Ureter (tissue), 1 donor: ENCODE measurements at places on chromosomes 13 and 19.
A peak's percentile ranks its signal among the peaks of the same experiment; 100 is the strongest.

DNA sequence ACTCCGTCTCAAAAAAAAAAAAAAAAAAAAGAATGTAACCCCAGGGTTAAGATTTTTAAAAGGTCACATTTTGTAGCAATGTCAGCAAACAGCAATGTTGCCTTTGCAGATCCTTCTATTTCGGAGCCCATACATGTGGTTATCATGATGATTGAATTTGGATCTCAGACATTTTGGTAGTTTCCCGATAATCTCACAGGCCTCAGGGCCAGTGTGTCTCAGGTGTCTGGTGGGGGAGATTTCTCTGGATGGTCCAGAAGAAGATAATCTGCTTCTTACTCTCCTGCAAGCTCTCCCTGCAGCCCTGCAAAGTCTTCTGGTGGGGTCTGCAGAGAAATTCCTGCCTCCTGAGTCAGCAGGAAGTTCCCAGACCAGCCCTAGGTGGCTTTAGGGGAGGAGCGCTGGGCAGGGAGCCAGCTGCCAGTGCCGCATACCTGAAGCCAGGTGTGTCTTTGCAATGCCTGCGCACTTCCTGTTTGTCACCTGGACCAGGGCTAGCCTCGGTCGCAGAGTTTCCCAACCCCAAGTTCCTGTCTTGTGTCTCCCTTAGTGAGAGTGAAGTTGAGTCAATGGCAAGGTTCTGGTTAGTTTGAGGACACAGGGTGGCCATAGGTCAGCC is 1.4 kb downstream of the SH2D3A start:
- DNase-seq = peak; percentile 92

DNA sequence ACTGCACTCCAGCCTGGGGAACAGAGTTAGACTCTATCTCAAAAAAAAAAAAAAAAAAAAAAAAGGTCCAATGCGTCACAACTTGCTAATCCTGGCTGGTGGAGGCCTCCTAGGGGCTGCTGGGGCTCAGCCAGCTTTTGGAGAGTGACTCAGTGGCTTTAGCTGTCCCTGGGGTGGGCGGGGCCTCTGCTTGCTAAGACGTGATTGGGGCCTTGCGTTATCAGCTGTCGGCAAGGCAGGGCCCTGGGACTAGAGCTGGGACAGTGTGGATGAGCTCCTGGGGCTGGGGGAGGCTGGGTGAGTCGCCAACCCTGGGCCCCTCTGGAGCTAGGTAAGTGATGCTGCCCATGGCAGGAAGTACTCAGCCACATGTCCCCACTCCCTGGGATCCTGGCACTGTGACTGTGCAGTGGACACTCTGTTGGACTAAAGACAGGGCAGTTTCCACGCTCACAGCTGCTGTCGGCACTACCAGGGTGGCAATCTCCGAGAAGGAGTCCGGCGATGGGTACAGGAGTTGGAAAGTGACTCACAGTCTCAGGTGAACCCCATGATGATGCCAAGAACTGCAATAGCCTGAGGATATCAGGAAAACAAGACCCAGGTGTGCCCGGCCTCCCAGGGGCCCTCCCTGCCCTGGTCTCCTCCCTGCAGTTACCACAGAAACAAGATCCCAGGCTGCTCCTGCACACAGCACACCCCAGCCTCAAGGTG is 32.2 kb downstream of the F2RL3 start:
- DNase-seq = no peak

- DNase-seq = no peak
Measured at GRCh38 chr19:2392366-2392765, 32.3 kb downstream of the TMPRSS9 start.

GRCh38 chr13:31278869-31279268 is 79.1 kb downstream of the B3GLCT start:
- DNase-seq = no peak

DNA sequence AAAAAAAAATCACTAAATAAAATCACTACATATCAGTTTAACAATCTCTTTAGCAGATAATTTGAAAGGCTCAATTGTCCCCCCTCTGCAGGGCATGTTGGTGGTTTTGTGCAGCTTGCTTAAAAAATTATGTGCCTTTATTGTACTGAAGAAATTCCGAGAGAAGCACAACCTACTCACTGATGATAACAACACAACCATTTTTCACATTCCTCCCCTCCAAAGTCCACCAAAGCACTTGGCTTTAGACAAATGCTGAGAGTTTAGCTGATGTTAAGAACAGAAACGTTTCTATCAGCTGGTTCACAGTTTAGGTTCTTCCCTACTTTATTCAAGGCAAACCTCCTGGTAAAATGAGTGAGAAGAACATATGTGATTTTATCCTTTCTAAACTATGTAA is 923 bp downstream of the DOCK9 start:
- DNase-seq = no peak

- no peak for DNase-seq
Measured at GRCh38 chr19:46849610-46850009, 1.0 kb downstream of the AP2S1 start.

GRCh38 chr13:31214435-31214834 is 14.7 kb downstream of the B3GLCT start:
- DNase-seq = no peak

DNA sequence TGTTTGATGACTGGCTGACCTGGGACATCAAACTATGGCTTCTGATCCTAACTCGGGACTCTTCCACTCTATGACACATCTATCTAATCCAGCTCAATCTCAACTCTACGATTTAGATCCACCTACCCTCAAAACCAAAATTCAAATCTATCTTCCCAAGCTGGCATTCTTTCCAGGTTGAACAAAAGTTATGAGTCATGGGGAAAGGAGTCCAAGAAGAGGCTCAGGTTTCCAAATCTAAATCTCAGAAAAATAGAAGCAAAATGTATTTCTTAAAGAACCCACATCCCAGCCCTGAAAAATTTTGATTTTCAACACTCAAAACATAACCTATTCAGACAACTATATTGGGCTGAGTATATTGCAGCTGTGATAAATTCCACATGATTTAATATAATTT is 143.9 kb upstream of the IPO5 start:
- DNase-seq = no peak

- no peak for DNase-seq
Measured at GRCh38 chr19:33238481-33239149, 13.0 kb upstream of the SLC7A10 start.

- no peak for DNase-seq
Measured at GRCh38 chr13:29849071-29849631, 1.3 kb downstream of the UBL3 start.

GRCh38 chr13:98295371-98295770 is 118.3 kb upstream of the RNF113B start:
- DNase-seq = no peak

DNA sequence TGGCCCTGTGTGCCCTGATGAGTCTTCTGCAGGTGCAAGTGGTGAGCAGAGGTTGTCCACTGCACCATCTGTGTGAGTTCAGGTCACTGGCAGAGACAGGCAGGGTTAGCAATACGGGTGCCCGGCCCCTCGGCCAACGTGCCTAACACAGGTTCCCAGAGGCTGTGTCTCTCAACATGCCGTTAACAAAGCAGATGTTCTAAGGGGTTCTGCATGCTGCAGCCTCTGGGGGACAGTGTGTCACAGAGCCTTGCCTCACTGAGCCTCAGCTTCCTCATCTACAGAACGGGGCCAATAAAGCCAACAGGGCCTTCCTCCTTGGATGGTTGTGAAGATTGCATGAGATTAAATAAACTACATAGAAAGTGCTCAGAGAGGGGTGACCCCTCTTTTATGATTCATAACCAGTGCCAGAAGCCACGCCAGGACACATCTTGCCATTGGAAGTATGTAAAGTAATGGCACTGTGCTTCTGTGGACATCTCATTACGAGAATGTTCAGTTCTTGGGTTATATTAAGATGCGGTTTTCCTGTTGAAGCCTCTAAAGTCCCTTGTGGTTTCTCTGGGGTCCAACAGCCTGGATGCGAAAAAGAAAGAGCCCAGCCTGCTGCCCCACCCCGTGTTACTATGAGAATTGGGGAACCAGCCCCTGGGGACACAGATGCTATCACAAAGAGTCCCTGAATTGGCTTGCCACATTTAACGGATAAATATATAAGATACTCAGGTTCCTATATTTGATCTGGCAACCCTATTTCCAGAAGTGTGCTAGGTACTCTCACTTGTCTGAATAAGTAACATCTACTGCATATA is 11.2 kb upstream of the ARHGEF18 start:
- DNase-seq = no peak

DNA sequence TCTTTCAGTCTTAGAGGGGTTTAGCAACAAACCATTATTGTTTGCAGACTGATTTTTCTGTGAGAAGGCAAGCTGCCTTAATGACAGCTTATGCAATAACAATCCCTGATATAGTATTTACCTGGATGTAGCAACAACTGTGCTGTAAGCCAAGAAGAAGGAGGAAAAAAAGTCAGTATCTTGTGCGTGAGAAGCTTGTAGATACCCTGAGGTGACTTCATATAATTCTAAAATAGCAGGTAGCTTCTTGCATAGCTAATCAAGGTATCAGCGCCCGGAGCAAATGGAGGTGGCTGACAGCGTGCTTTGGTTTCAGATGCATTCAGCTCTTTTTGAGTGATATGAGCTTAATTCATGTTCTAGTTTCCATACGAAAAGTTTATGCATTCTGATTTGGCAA is 309.8 kb downstream of the KLF5 start:
- no peak for DNase-seq

DNA sequence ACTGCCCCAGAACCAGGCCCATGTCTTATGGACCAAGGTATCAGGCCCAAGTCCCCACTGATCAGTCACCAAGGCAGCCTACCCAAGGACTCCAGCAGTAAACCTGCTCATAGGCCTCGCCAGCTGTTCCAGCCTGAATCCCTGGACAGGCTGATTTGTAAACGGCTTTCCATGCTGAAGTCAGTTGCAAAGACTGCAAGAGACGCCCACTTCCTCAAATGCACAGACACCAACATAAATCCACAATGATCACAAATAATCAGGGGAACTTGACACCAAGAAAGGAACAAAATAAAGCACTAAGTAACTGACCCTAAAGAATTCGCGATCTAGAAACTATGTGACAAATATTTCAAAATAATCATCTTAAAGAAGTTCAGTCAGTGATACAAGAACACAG is 75.2 kb downstream of the RXFP2 start:
- DNase-seq = no peak

GRCh38 chr19:51089786-51090185 is 7.1 kb upstream of the KLK14 start:
- DNase-seq = no peak

DNA sequence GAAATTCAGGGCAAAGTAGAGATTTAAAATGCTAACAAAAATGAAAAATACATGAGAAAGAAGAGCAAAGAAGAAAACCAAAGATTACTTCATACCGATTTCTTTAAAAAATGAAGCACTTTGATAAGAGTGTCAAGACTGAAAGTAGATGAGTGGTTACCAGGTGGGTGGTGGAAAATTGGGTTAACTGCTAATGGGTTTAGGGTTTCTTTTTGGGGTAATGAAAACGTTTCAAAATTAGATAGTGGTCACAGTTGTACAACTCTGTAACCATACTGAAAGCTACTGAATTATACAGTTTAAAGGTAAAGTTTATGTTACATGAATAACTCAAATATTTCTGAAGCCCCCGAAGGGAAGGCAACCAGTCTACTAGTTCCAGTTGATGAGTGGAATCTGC is 179.4 kb downstream of the NDFIP2 start:
- no peak for DNase-seq

- DNase-seq = no peak
Measured at GRCh38 chr13:37385956-37386670, 212.5 kb downstream of the POSTN start.

GRCh38 chr13:85665286-85665685 is 133.9 kb downstream of the SLITRK6 start:
- no peak for DNase-seq

GRCh38 chr19:51439021-51439465 is 19.2 kb downstream of the SIGLEC8 start:
- no peak for DNase-seq

DNA sequence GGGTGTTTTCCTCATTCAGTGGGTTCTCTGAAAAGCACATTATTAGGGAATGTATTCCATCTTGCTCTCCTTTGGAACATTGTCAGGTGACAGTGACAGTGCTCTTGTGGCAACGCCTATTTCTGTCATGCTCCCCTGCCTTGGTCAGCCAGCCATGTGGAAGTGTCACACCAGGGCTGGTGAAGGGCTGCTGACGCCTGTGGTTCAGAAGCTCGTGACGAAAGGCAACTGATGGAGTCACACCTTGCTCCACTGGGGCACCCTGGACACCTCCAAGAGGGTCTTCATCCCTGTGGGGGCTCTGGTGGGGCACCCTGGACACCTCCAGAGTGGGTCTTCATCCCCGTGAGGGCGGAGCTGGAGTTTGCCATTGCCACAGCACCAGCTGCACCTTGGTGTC is 68.9 kb upstream of the GPR183 start:
- no peak for DNase-seq

DNA sequence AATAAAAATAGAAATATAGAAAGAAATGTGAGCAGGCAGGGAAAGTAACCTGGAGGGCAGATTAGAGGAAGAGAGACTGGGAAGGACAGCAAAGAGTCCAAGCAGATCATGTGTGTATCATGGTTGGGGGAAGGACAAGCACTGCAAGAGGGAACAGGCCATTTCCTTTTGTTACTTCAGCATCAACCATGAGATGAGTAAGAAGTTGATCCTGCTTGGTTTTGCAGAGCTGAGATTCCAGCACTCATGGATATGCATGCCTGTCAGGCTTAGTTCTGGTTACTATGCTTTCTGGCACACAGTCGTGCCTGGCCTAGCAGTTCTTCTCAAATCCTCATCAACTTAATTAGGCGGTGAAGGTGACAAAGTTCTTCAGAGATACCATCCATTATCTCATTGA is 18.1 kb downstream of the NALCN start:
- DNase-seq = no peak

DNA sequence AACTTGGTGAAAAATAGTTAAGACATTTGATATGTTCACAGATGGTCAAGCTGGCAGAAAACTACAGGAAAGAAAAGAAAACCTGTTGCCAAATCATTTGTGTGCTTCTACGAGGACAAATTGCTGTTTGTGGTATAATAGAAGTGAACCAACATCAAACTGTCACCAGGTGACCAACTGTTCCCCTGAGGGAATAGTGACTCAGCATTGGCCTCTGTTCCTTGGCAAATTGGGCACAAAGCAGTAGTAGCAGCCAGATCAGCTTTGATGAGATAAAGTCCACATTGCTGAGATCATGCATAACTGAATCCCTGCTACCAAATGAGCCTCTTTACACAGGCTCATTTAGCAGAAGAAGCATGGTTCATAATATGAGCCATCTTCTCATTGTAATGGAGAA is 103.5 kb downstream of the POSTN start:
- no peak for DNase-seq

DNA sequence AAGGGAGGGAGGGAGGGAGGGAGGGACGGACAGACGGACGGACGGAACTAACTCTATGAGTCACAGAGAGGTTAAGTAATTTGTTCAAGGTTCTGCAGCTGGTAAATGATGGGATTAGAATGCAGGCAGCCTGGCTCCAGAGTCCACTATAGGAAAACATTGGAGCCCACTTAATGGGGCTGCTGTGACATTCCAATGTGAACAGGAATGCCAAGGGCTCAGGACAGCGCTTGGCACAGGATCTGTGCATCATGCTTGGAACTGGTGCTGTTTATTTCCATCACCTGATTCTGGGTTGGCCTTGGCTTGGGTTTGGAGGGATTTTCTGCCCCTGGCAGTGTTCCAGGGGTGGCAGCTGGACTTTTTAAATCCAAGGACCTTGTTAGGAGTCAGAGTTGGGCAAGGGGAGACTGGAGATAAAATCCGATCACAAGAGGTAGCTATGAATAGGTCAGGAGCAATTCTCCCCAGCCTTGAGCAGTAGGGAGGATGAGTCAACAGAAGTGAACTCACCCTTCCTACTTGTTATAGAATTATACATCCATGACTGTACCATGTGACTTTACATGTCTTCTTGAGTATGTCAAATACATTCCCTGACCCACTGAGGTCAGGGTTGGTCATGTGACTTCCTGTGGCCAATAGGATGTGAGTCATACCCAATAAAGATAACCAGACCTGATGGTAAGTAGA is 7.8 kb upstream of the HIF3A start:
- DNase-seq = no peak
